Thyroid gland (tissue), 4 donors: ENCODE measurements at places on chromosomes 3 and 15.

GRCh38 chr3:99521551-99521950, 116.8 kb upstream of the COL8A1 start:
- no peak for DNase-seq

GRCh38 chr3:32421991-32422859, 30.6 kb downstream of the CMTM7 start:
- peak; percentile 98 for DNase-seq

DNA sequence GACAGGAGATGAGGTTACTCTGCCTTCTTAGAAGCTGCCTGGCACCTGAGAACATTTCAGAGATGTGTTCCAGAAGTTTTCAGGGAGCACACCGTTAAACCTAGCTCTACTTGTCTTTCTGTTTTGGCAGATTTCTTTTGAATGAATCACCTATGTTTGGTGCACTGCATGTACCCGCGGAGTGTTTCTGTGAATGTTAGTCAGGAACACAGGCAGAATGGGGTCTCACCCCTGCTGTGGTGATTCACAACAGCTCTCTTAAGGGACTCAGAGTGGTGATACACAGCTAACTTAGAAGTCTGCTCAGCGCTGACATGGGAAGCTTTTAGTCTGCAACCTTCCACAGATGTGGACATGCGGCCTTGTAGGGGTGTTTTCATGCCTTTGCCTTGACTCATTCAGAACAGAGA, 24.0 kb downstream of the TSEN2 start:
- no peak for DNase-seq

DNA sequence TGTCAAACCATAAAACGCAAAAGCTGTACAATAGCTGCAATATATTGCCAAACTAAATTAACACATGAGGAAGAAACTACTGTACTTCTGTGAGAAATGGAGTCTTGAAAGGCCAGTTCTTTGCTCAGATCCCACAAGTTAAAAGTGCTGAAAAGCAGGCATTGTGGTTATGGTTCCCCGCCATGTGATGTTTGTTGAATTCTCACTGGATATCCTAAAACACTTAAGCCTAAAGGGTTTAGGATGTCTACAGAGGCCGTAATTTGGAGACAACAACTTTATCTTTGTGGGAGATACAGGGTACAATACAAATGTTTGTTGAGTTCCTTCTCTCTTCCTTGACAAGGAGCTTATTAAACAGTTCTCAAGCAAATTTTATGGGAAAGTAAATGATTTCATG, 53.2 kb downstream of the TMEM212 start:
- no peak for DNase-seq

DNA sequence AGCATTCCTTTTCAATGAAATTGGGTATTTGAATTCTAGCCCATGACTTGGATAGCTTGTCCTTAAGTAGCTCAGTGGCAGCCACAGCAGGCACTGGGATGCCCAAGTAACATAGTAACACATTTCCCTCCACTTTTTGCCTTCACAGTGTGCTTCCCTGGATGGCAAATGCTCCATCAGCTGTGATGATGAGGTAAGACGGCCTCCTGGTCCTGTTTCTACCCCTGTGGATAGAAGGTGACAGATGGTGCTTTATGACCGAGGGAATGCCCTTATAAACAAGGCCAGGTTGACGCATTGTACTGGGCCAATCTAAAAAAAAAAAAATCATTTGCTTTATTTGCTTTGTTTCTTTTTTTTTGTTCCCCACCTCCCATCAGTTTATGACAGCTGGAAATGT, 41.8 kb upstream of the LRTM1 start:
- DNase-seq, result no peak

DNA sequence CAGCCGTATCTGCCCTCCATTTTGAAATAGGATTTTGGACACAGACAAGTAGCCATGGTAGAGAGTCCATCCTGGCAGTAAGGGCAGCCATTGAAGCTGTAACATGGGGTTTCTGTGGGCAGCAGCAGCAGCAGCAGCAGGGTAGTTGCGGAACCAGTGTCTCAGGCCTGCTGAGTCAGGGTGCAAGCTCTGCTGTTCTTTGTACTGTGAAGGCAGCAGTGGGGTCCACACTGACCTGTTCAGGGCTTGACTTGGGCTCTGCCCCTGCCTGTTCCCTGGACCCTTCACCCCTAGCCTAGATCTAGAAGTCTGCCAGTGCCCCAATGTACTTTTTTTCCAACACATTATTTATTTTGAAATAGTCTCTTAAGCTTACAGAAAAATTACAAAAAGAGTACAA, 9.7 kb downstream of the PEX5L start:
- DNase-seq, result no peak
